Activated T-helper 9 cell treated with anti-CD3 and anti-CD28 coated beads, Interleukin-2, amount 50 U/mL, for 16 hours (primary cell): ENCODE measurements at places on chromosomes 5 and 9.

- no peak for DNase-seq
Observed at GRCh38 chr5:52922384-52922783, 66.8 kb upstream of the ITGA2 start.

- DNase-seq = no peak
Observed at GRCh38 chr9:71762900-71763653, 5.2 kb downstream of the CEMIP2 start.

GRCh38 chr9:33868440-33868973 lies 51.5 kb downstream of the UBE2R2 start:
- DNase-seq = no peak

DNA sequence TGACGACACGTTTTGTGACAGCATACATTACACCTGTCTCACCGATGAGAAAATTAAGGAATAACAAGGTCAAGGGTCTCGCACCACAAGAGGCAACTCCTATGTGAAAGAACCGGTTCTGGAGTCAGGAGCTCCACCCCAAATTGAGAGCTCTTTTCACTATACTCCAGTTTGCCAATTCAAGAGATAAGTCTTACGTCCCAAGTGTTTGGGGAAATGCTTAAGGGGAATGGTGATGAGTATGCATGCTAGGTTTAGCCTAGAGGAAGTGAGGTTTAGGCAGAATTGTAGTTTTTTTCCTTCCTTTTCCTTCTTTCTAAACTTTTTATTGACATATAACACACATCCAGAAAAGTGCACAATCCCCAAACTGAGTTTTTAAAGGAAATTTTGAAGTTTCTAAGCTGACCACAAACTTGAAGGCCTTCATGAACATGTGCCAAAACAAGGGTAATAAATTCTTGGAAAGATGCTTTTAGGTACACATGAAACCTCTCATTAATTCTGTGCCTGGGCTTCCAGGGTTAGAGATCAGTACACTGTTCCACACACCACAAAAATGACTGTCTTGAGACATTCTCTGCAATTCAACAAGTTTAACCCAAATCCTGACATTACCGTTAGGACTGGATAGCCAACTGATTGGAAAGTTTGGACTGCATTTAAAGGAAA lies 127.6 kb upstream of the SLC1A3 start:
- no peak for DNase-seq

- DNase-seq = no peak
Observed at GRCh38 chr5:66151030-66151429, 6.9 kb downstream of the SREK1 start.

- no peak for DNase-seq
Observed at GRCh38 chr5:63401436-63402046, 560.7 kb downstream of the HTR1A start.
